ENCODE measurements at places on chromosomes 3 and 15.
A peak's percentile ranks its signal among the peaks of the same experiment; 100 is the strongest.

DNA sequence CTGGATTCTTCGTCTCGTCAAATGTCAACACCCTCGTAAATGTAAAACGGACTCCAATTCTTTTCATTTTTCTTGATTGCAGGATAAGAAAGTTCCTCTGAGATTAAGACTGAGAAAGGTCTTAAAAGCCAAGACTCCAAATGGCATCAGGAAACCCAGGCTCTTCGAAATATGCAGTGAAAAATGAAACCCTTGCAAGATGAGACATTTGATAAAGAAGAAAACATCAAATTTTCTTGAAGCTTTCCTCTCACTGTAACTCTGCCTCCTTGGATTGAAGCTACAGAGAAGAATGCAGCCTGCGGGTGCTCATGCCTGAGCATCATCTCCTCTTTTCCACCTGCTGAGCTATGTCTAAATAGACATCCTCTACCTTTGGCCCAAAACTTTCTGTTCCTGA, 342.4 kb upstream of the THBS1 start:
- no peak for DNase-seq

- DNase-seq: no peak
These were observed at the start of gene PCOLCE2 for GRCh38 chr3:142888481-142889211. Gene PCOLCE2 (minus strand): TSS chr3:142889083. CDS start chr3:142888896, 187 bp downstream.

DNA sequence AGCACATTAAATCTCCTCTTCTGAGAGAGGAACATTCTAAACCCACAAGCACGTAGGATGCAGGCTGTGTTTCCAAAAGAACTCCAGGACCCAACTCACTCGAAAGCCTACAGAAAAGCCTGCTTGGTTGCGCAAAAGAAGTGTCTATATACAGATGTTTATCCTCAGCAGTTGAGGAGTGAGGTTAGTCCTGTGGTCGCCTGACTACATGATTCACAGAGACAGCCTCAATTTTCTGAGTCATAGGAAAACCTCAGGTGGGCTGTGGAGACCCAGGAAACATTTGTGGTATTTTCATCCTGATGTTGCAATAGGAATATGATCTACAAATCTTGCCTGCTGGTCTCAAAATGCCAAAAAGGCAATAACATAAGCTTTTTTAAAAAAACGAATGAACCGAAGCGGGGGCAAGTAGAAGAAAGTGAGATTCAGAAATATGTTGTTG, 183.8 kb upstream of the THRB start:
- no peak for DNase-seq

DNA sequence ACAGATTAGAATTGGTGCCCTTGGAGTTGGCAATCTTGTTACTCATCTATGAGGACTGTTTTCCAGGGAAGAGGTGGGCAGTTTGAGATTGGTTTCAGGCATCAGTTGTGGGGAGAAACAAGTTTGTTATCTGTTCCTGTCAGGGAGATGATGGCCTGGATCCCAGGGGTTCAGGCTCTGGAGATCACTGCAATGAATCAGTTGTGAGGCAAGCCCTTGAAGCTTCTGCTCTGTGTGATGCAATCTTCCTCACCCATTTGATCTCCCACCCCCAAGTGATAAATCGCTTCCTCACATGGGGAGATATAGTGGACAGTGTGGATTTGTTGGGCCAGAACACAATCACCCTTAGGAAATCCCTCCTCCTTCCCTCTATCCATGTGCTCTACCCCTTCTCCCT, 276.6 kb upstream of the LRTM1 start:
- no peak for DNase-seq

DNA sequence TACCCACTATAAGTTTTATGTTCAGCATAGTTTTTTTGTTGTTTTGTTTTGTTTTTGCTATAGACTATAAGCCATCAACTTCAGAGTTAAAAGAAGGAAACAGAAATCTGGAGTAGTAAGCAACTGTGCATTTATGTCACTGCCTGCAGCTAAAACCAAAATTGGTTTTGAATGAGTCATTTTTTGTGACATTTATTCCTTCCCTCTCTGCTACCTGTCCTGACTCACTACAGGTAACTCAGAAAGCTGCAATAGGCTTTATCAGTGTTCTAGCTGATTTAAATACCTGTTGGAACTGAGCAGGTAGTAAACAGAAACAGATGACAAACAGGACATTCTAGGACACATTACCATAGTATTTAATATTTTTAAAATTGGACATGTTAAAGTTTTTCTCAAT, 393.3 kb upstream of the WNT5A start:
- DNase-seq: no peak

GRCh38 chr3:58495101-58495500, 3.2 kb downstream of the KCTD6 start:
- no peak for DNase-seq

DNA sequence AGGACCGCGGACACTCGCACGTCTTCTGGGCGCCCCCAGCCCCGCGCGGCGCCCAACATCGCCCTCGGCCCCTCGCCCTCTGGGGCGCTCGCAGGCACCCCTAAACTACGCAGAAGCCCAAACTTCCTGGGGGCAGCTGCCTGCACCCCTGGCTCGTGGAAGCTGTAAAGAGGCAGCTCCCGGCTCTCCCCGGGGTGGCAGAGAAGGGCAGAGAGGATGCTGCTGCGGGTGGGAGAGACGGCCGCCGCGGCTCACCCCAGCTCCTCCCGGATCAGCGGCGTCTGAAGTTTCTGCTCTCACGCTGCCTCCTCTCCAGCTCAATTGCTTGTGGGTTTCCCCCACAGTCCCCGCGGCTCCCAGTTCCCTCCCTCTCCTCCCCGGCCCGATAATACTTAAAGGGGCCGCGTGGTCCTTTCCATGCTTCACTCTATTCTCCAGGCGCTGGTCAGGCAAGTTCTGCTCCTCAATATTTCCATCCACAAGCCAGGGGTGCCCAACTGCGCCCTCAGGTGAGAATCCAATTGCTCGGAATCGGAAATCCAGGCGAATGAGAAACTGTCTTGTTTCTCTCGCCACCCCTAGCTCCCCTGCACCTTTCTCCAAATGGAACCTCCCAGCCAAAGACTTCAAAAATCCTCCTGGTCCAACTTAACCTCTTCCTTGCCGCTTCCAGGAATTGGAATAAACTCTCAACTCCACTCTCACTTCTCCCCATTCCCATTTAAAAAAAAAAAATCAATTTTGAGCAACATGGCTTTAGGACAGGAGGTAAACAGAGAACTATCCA, 748.5 kb downstream of the ROBO1 start:
- DNase-seq: peak; percentile 98

GRCh38 chr15:51861557-51862359, 32.3 kb downstream of the TMOD3 start:
- DNase-seq: no peak

DNA sequence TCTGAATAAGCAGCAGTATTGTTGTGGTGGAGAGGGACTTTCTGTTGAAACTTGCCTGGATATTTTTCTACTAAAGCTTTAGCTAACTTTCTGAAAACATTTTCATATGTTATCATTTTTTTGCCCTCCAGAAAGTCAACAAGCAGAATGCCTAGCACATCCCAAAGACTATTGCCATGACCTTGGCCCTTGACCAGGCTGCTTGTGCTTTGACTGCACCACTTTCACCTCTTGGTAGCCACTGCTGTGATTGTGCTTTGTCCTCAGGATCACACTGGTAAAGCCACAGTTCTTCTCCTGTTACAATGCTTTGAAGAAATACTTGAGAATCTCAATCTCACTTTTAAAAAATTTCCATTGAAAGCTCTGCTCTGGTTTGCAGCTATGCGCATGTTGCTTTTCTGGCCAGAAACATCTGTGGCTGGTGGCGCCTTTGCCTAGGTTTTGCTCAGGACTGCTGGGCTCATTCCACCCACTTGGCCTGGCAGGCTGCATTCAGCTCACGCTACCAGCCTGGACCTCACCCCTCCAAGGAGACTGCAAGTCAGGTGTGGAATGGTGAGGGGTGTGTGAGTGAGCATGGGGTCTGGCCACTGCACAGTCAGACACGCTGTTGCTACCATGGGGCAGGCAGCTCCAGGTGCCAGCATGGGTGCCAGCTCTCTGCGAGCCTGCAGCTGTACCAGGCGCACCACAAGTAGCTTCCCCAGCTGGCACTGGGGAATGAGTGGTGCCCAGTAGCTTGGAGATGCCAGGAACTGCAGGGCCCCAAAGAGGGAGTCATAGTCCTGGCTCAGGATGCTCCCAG, 89.8 kb upstream of the TNFSF10 start:
- no peak for DNase-seq

GRCh38 chr3:13414040-13414729, 5.9 kb downstream of the NUP210 start:
- no peak for DNase-seq

DNA sequence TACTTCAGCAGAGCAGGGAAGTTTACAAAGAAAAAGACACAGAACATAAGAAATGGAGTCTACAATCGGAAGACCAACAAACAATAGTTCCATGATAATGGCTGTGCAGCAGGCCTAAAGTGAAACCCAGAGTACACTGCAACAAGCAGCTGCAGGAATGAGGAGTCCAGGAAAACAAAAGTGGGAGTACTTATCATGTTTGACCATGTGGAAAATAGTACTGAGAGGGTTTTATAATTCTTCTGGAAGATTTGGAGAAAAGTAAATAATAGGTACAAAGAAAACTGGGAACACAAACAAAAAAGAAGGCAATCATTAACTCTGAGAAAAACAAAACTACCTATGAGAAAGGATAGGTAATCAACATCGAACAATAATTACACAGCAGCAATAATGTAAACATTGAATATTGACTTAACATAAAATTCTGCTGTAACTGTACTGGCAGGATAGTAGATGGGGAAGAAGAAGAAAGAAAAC, 87.5 kb downstream of the NEK10 start:
- DNase-seq: no peak

DNA sequence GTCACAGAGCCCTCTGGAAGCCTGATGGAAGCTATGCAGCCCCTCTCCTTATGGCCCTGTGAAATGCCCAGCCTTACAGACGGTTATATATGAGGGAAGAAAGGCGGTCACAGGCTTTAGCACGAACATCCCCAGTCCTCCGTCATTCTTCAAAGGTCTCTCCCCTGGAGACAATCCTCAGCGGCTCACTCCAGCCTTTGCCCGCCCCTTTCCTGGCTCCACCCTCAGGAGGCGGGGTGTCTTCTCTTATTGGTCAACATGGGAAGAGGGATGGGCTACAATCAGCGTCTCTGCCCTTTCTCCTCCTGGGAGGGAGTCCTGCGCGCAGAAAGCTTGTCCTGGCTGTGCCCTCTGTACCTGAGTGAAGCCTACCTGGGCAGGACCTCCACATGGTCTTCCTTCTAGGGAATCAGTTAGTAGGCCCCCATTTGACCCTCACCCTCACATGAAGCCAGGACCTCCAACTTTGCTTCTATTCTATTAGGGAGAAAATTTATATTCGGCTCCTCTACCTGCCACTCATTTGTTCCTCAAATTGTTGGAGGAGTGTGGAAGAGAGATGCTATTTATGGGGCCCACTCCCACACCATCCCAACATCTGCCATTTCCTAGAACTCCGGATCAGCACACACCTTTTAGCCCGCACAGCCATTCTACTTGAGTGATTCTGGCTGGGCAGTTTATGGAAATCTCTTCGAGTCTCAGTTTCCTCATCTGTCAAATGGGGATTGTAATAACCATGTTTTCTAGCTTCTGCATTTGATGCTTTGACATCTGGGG, 112.9 kb upstream of the SLC6A11 start:
- no peak for DNase-seq

- no peak for DNase-seq
These were observed 73.7 kb downstream of the CHDH start for GRCh38 chr3:53772562-53772961.

DNA sequence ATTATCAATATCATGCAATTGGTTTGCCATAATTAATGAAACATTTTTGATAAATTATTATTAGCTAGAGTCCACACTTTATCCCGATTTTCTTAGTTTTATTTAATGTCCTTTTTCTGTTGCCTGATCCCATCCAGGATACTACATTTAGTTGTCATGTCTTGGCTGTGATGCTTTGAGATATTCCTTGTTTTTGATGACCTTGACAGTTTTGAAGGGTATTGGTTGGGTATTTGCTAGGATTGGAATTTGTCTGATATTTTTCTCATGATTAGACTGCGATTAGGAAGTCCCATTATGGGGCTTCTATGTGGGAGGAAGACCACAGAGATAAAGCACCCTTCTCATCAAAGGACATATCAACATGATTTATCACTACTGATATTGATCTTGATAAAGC, 43.0 kb downstream of the CGNL1 start:
- DNase-seq: no peak

- no peak for DNase-seq
These were observed 242.4 kb upstream of the SATB1 start for GRCh38 chr3:18667552-18667951.

DNA sequence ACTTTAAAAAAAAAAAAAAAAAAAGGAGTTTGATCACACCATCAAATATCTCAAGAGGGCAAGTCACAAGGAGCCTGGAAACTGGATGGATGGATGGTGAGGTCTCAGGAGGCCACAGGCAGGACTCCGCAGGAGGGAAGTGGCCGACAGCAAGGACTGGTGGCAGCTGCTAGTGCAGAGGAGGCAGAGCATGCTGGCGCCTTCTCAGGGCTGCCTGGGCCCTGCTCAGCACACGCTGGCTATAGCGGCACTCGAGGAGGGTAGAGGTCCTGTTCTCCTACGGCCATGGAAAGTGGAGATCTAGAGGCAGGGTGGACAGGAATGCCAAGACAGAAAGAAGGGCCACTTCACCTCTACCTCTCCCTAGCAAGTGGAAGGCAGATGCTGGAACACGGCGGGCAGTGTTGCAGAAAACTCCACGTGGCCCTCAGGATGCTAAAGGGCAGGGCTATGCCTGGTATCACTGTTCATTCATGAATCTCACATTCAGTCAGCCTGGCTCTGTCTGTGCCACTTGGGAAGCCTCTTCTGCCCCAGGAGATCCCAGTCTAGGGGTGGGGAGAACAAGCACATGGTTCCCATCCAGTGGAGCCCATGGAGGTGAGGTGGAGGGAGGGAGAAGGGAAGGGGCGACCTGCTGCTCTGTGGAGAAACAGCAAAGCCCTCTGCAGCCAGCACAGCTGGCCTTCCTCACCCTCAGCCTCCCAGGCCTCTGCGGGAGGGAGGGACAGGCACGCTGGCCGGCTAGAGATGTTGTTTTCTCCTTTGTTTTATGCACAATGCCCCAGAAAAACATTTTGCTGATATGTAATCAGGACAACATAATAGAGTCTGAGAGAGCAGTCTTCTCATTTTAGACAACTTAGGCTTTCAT, 71.0 kb downstream of the OXNAD1 start:
- DNase-seq: no peak

- no peak for DNase-seq
These were observed 4.9 kb upstream of the NUP210 start for GRCh38 chr3:13424865-13425617.

DNA sequence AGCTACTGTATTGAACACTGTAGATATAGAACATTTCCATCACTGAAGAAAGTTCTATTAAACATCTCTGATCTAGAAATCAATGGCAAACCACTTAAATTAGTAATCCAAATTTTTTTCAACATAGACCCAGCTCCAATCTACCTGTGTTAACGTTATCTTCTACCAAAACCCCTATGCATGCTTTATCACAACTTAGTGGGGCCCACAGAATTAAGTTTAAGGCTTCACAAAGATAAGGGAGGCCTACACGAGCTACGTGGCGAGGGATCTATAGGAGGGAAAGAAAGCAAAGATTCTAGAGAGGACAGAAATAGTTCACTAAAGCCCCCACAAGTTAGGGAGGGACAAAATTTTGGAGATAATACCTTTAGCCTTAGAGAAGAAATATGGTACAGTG, 116.1 kb downstream of the TFDP2 start:
- no peak for DNase-seq
